ENCODE measurements at places on chromosomes 11 and 22. TPM values are rescaled to one million over a fixed set of nuclear protein-coding genes. Genes with fewer than 3 reads are reported as not detected.

DNA sequence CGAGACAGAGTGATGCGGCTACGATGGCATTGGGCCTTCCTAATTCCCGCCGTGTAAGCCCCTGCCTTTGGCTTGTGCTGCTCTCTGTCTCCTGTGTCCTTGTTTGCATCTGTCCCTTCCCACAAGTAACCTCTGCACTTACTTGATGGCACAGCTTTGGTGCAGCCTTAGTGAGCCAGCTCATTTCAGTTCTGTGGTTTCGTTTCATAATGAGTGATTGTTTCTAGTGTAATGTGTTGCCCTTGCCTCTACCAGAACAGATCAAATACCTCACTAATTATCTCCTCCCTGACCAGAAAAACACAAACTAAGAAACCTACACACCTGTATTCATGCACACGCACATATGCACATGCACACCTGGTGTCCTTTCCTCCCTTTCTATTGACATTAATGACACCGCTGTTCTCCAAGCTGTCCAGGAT lies 58.8 kb downstream of the GRK3 start:
- DNase-seq = no peak

- DNase-seq = no peak
Observed at GRCh38 chr22:23166841-23167616, 13.3 kb upstream of the BCR start.

DNA sequence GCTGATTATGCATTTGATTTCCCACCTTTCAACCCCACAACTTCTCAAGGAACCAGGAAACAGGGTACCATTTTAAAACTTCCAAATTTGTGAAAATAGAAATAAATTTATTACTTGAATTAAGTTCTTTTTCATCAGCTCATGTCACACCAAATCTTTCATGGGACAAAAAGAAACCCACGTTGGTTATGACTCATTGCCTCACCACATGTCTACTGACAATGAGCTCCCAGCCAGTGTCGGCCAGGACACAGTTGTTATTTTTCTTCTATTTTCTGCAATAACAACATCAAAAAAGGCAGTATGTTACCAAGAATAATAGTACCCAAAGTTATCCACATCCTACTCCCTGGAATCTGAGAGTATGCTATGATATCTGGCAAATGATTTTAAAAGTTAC lies 17.3 kb downstream of the MS4A6A start:
- no peak for DNase-seq

CTNND1 gene
- total RNA-seq = 94.2 TPM

- no peak for DNase-seq
Observed at GRCh38 chr11:2945757-2946287, 16.6 kb upstream of the PHLDA2 start.

- no peak for DNase-seq
Observed at GRCh38 chr11:134665571-134666270, 253.7 kb upstream of the B3GAT1 start.

GRCh38 chr11:34146411-34146810 lies 41.0 kb downstream of the NAT10 start:
- no peak for DNase-seq

DNA sequence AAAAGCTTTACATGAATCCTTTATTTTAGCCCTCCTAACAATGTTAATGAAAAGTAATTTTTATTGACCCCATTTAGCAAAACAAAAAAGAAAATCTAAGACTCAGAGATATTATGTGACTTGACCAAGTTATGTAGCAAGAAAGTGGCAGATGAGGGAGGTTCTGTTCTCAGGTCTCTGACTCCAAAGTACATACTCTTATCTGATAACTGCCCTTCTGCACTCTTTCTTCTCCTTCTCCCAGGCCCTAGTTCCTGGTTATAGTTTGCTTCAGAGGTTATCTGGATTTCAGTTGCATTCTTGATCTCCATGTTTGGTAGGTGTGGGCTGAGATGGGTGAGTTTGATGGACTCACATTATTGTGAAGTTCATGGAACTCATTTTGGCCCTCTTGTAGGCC lies 4.5 kb downstream of the OR9Q2 start:
- no peak for DNase-seq

OR10A2 gene
- total RNA-seq = not detected

MRGPRG gene
- not detected for total RNA-seq

DNA sequence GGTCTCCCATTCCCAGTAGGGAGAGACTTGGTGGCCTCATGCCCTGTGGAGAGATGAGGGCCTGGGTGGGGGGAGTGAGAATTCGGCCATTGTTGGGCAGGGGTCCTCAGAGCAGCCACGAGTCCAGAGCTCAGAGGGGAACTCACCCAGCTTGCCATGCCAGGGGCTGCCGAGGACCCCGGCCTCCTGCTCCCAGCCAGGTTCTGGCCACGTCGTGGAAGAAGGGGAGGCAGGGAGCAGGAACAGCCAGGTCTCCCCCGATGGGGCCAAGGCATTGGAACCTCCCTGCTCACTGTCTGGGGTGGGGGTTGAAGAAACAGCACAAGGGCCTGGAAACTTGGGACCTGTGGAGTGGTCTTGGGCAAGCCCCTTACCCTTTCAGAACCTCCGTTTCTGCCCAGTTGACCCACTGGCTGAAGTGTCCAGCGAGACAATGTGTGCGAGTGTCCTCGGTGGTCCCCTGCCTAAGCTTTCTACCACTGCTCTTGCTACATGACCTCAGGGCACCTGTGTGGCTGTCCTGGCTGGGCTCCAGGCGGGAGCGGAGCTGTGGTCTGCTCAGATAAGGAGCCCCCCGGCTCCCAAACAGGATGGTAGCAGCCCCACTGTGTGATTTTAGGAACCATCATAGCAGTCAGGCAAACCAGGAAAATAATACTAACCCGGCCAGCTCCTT lies 74.7 kb upstream of the WNT11 start:
- DNase-seq = no peak

- DNase-seq = no peak
Observed at GRCh38 chr11:117238221-117238620, 5.8 kb downstream of the RNF214 start.

GSTT2 gene
- total RNA-seq = 0.65 TPM

DNA sequence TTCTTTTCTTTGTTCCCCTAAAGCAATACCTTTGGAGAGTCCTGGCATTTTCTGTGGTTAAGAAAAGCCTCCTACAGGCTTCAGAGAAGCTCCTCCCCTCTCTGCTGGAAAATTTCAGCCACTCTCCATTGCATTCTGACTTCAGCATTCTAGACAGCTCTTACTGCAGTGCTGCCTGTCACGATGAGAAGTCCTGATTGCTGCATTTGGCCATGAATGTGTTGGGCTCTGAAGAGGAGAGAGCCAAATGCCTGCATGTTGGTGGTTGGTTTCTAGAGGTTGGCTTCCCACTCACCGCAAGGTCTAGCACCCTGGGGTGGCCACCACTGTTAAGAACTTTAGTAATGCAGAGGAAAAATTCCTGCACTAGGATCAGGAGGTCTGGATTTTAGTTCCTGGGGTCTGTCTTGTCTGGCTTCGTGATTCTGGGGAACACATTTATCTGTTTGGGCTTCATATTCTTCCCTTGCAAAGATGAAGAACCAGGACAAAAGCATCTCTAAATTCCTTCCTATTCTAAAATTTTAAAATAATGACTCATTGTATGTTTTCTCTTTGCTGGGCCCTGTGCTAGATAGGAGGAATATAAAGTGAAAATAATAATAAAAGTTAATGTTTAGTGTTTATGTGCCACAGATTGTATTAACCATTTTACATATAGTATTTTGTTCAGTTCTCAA lies 38.1 kb downstream of the COA4 start:
- peak; percentile 33 for DNase-seq

ACER3 gene
- total RNA-seq = 10.2 TPM

DNA sequence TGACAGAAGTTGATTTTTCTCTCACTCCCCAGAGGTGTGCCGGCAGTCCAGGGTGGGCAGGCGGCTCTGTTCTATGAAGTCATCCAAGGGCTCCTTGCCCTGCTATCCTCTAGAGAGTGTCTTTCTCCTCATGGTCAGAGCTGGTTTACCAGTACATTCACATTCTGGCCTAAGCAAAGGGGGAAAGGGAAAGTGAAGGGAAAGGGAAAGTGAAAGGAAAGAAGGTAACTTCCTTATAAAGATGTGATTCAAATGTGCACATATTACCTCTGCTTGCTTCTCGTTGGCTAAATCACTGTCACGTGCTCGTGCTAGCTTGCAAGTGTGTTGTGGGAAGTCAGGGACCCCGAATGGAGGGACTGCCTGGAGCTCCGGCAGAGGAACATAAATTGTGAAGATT lies 2.9 kb upstream of the HTATIP2 start:
- DNase-seq = peak; percentile 8

- no peak for DNase-seq
Observed at GRCh38 chr22:31287818-31288495, 4.3 kb downstream of the PIK3IP1 start.

DNA sequence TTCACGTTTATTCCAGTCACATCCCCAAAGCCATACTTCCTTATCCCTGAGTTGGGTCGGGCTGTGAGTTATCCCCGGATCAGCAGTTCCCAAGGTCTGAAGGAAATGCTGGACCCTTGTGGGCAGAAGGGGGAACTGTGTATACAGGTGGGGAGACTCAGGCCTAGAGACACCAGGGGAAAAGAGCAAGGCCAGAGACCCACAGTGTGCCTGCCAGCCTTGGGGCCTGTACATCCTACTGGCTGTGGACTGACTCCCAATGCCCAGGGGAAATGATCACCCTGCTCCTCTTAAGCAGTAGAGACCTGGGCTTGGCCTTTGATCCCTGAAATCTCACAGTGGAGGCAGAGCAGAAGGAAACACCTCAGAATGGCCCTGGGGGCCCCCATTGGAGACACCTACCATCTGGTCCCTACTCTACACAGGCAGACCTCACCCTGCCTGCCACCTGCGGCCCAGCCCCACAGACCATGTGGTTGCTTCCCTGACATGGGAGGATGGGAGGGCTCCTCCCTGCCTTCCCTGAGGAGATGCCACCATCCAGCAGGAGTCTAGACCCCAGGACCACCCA lies 1.3 kb downstream of the SELENOM start:
- peak; percentile 65 for DNase-seq

GRCh38 chr11:110148775-110149744 lies 55.9 kb downstream of the ZC3H12C start:
- peak; percentile 71 for DNase-seq

DNA sequence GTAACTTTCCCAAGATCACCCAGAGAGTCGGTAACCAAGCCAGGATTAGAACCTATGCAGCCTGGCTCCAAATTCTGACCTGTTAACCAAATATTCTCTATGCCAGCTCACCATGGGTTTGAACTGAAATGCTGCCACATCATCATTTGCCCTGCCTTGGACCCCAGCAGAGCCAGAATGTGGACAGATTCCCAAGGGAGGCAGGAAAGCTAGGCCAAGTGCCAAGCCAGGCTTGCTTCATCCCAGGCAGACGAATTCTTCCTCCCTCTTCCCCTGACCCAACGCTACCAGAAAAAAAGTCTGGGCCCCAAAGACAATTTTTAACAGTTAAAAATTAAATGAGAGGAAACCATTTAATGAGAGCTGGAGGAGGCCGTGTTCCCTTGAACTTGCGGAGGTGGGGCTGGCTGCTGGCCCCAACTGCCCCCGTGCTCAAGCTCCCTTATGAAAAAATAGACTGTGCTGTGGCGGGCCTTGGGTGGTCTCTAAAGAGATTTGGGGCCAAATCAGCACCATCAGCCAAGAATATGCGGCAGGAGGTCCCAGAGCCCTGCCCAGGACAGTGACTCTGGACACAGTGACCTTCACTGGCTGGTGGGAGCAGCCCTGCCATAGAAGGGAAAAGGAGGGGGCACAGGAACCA lies 184.1 kb upstream of the SYT13 start:
- DNase-seq = peak; percentile 24

GRCh38 chr11:76307396-76307795 lies 73.5 kb downstream of the THAP12 start:
- DNase-seq = no peak

SERPIND1 gene
- not detected for total RNA-seq

GRCh38 chr11:47270331-47271271 lies 668 bp downstream of the MADD start:
- DNase-seq = peak; percentile 70

GRCh38 chr11:111081021-111081511 lies 164.5 kb upstream of the POU2AF2 start:
- DNase-seq = peak; percentile 44

- no peak for DNase-seq
Observed at GRCh38 chr11:35308157-35308556, 111.2 kb downstream of the SLC1A2 start.
